ENCODE measurements at places on chromosomes 1 and 21. TPM values are rescaled to one million over a fixed set of nuclear protein-coding genes. Genes with fewer than 3 reads are reported as not detected.

Gene DCST1
- total RNA-seq = not detected

Gene RHBG
- not detected for total RNA-seq

Gene MMEL1
- 2.7 TPM for total RNA-seq

Gene F5
- total RNA-seq = 0.13 TPM

Gene LMX1A
- not detected for total RNA-seq

Gene UTP11
- total RNA-seq = 55.9 TPM

GRCh38 chr1:202664083-202664482 lies 46.2 kb downstream of the SYT2 start:
- DNase-seq = peak; percentile 7

DNA sequence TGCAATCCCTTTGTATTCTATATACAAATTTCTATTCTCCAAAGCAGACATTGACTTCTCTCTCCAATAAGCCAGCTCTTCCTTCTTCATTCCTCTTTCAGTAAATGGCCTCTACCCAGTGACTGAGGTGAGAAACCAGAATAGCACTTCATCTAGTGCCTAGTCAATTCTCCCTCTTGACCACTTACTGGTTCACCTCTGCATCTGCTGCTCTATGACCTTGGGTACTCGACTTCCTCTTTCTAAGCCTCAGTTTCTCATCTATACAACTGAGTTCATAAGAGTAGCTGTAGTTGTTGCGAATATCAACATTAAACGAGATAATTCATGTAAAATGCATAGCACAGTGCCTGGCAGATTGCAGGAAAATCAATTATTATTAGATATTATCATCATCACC lies 12.4 kb downstream of the LYST start:
- DNase-seq = no peak

GRCh38 chr1:21139601-21140000 lies 37.1 kb downstream of the EIF4G3 start:
- no peak for DNase-seq

DNA sequence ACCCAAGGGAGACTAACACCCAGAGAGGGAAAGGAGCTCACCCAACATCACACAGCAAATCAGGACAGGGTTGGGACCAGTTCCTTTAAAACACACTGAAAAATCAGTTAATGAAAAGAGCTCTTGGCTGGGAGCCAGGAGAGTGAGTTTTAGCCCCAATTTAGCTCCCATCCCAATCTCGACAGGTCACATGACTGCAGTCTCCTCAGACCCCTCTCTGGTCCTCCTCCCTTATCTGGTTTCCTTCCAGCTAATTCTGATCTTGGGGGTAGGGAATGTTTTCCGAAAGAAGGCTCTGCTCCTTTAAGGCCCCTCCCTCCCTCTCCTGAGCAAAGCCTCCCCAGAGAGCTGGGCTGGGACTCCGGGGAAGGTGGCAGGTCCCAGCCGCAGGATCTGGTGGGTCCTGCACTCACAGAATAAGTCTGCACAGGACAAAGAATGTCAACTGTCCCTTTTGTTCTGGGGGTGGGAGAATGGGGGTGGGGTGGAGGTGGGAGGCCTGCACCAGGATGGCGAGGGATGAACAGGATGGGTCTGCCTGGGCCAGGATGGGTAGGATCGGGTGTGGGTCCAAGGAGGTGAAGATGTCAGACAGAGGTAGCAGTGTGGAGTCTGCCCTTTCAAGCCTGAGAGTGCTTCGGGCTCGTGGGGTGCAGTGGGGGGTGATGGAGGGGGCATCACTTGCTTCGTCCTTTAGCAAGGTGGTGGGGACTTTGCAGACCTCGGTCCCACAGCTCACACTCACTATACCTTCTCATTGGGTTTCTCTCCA lies 57.3 kb upstream of the SSBP3 start:
- DNase-seq = no peak

DNA sequence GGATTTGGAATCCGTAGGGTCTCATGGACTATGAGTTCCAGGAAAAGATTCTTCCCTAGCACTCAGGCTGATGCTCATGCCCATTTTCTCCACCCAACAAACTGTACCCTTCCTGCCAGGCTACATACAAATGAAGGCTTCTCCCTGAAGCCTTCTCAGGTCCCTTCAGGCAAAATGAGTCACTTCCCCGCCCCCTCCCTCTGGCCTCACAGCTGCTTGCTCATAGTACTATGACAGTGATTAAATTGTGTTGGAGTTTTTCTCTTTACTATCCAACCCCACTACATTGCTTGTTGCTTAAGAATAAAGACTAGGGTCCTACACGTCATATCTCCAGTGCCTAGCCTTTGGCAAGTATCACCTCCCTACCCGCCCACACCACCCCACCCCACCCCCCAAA lies 207.6 kb upstream of the NFIA start:
- DNase-seq = peak; percentile 57

GRCh38 chr1:225677350-225678124 lies 24.6 kb upstream of the ENAH start:
- no peak for DNase-seq

- DNase-seq = no peak
These were observed 8.0 kb upstream of the CCDC28B start for GRCh38 chr1:32192220-32192948.

- no peak for DNase-seq
These were observed 8.4 kb downstream of the LRRC8D start for GRCh38 chr1:89829186-89829585.

DNA sequence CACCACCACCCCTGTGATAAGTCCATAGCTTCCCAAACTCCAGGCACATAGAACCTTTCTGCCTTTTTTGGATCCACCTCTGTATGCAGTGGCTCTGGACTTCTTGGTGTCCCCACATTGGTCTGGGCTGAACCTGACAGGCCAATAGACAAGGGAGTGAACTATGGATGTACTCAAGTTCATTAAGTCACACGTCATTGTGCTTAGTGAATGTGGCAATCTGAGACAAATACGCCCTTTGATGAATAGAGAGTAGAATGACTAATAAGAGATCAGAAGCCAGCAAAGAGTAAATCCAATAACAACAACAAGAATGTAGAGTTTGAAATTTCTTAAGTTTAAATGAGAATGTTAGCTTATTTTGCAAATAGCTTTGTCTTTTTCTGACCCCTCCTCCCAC lies 114.8 kb downstream of the ST6GALNAC3 start:
- DNase-seq = no peak

DNA sequence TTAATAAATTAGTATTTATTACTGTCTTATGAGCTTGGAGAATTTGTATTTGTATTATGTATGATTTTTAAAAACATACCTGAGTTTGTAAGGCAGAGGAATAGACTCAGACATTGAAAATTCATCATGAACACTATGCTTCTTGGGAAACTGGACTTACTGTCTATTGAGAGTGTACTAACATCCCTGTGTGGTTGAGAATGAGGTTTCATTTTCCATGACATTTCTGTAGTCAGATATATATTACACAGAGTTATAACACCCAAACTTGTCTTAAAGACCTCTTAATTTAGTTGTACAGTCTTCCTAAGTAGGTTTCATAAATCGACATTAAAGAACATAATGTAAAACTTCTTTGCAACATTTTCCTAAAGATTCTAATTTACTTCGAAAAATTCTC lies 30.0 kb downstream of the PPP2R5A start:
- no peak for DNase-seq

DNA sequence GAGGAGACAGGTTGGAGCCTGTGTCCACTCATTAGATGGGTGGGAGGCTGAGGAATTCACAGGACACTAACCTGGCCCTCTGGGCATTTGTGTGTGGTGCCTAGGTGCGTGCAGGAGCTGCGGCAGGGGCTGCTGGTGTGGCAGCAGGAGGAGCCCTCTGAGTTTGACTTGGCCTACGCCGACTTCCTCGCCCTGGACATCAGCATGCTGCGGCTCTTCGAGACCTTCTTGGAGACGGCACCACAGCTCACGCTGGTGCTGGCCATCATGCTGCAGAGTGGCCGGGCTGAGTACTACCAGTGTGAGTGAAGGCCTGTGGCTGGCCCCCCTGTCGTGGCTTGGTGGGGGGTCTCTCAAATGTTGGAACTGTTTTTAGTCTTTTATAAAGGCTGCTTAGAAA lies 3.6 kb downstream of the XKR8 start:
- no peak for DNase-seq
